ENCODE measurements at places on chromosomes 2 and 18. TPM values are rescaled to one million over a fixed set of nuclear protein-coding genes. Genes with fewer than 3 reads are reported as not detected.

- DNase-seq = no peak
Measured at GRCh38 chr2:29073933-29074332, 390 bp downstream of the PCARE start.

The GALNT14 gene
- total RNA-seq = 5.8 TPM

The TXNDC9 gene
- total RNA-seq = 25.6 TPM

GRCh38 chr2:197911667-197912066 lies 107.3 kb downstream of the PLCL1 start:
- DNase-seq = no peak

GRCh38 chr2:236369661-236370062 lies 105.5 kb upstream of the ASB18 start:
- DNase-seq = peak; percentile 88

DNA sequence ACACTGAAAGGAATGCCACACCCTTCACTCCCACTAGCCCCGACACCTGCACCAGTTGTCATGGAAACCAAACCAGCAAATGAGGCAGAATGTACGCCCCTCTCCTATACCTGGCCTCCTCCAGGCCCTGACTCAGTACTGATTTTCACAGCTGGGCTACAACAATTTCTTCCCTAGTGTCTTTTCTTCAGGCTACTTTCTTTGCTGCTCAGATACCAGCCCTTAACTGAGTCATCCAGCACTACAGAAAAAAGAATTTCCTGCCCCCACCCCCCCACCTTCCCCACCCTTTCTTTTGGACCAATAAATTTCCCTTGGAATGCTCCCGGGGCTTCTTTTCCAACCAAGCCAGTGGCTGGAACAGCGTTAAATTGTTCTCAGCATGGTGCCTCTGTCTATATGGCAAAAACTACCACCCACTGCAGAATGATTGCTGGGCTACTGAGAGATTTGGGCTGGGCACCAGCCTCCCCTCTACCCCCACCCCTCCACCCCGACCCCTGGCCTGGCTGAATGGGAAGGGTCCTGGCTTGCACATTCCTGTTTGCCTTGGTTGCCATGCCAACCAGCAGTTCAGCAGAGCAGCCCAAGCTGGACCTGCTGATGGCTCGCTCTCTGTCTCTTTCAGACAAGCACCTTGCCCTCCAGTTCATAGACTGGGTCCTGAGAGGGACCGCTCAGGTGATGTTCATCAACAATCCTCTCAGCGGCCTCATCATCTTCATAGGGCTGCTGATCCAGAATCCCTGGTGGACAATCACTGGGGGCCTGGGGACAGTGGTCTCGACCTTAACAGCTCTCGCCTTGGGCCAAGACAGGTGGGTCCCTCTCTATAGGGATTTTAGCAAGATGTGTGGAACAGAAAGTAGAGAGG lies 11.3 kb downstream of the SLC14A2 start:
- no peak for DNase-seq

DNA sequence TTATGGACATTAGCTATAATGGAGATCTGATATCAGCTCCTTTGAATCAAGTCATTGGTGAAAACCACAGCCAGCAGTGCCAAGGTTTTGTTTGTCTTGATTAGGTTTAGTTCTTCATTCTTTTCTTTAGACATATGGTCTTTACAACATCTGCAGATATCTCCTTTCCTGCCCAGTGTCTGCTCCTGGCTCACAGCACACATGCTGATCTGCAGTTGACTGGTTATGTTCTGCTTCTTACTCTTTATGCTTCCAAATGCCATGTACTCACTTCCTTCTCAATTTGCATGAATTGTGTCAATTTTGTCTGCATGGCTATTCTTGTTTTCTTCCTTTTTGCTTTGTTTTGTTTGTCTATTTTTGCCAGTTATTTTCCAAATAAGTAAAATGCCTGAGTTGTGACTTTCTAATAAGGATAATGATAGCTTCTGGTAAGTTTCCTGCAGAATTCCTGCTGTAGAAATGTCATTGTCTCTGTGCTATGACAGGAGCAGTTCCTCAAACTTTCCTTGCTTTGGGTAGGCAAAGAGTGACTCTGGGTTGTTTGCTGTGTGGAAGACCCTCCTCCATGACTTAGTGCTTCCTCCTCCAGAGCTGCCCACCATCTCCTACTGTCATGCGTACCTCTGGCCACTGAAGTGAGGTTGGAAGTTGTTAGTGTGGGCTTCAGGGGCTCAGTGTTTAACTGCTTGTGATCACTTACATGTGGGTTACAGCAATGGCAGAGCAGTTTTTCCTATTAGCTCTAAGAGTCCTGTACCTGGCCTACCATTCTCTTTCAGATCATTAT lies 8.2 kb downstream of the ARHGAP25 start:
- no peak for DNase-seq

GRCh38 chr2:152489364-152489763 lies 154.4 kb downstream of the FMNL2 start:
- DNase-seq = no peak

The ITGA4 gene
- total RNA-seq = 207 TPM

- no peak for DNase-seq
Measured at GRCh38 chr2:241279413-241279812, 36.1 kb downstream of the HDLBP start.

DNA sequence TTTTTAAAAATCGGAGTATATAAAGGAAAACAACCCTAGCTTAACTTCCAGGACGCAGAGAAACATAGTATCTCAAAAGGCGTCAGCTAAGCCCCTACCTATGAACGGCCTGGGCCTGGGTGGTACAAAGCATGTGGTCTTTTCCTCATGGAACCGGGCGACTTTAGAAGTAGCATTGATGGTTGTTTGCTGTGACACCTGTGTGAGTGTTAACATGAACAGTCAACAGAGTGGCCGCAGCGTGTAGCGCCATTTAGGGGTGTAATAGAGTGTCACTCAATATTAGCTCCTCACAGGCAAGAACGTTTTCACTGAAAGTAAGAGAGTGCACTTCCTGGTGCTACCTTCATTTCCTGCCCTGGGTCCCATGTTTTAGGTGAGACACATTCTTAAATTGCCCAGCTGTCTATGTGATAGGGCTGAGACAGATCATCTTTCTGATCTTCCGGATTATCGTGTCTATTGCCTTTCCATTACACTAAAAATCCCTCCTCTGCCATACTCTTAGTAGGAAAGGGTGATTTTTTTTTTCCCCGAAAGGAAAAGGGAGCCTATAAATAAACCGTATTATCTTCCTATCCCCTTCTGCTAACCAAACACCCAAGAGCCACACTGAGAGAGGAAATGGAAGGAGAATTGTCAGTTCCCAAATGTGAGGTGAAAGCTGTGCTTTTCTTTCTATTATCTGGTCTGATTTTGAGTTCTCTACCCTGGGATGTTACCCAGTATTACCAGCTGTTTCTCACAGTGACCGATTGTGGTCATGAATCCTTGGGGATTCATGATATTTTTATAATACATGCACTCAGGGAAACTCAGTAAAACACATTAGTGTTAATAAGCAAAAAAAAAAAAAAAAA lies 1.3 kb downstream of the GORASP2 start:
- peak; percentile 83 for DNase-seq

DNA sequence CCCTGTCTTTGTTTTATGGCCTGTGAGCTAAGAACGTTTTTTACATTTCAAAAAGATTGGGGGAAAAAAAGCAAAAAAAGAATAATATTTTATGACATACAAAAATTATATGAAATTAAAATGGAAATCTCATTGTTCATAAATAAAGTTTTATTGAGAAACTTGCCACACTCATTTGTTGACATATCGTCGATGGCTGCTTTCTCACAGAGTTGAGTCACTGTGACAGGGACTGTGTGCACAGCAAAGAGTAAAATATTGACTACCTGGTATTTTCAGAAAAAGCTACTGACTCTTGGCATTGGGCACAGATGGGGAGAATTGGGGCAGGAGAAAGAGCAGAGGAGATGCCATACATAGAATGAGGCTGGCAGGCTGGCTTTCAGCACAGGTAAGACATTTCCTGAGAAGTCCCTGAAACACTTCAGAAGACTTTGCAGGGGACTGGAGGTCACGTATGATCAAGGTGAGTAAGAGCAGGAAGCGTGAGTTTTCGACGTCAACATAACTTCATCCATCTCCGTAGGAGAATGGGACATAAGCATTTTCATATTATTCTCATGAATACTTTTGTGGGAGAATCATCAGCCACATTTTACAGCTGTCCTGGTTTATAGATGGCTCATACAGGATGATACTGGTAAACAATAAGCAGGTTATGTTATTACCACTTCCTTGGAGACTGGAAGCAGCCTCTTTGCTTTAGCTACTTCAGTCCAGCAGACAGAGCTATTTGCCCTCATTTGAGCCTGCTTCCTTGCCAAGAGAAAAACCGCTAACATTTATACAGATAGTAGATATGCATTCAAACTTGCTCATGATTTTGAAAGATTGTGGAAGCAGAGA lies 32.5 kb upstream of the PUM2 start:
- DNase-seq = no peak

- no peak for DNase-seq
Measured at GRCh38 chr2:122061206-122061605, 305.8 kb downstream of the TSN start.

GRCh38 chr2:1653956-1654695 lies 90.2 kb downstream of the PXDN start:
- DNase-seq = no peak

GRCh38 chr2:216603884-216604245 lies 29.4 kb upstream of the IGFBP2 start:
- no peak for DNase-seq

GRCh38 chr2:231905026-231905425 lies 21.2 kb downstream of the NPPC start:
- peak; percentile 56 for DNase-seq

GRCh38 chr2:85707304-85707703 lies 13.1 kb downstream of the GNLY start:
- DNase-seq = no peak

The SFT2D3 gene
- 12.1 TPM for total RNA-seq

DNA sequence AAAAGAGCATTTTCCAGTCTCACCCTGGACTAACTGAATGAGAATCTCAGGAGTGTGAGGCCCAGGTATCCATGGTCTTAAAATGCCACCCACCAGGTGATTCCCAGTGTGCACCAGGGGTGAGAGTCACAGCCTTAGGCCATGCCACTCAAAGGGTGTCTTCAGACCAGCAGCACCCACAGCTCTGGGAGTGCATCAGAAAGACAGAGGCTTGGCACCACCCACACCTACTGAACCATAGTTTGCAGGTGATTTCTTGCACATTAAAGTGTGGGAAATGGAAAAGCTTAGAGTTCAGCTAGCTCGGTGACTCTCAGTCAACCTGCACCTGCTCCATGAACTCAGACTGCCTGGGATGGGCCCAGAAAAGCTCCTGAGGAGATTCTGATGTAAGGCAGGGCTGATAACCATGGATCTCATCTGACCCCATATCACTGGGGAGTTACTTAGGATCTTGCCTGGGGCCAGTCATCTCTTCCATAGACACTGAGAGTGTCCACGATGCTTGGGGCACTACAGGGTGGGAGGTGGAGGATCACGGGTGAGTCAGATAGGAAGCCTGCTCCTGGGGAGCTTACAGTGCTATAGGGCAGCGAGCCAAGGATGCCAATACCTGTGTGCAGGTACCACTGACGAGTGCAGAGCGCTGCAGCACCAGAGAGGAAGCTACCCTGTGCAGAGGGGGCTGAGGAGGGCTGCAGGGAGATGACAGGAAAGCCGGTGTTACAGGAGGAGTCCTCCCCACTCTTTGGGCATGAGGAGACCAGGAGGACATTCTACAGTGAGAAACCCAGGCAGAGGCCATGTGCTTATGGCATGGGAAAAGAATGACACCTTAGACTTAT lies 4.6 kb downstream of the IL37 start:
- no peak for DNase-seq

DNA sequence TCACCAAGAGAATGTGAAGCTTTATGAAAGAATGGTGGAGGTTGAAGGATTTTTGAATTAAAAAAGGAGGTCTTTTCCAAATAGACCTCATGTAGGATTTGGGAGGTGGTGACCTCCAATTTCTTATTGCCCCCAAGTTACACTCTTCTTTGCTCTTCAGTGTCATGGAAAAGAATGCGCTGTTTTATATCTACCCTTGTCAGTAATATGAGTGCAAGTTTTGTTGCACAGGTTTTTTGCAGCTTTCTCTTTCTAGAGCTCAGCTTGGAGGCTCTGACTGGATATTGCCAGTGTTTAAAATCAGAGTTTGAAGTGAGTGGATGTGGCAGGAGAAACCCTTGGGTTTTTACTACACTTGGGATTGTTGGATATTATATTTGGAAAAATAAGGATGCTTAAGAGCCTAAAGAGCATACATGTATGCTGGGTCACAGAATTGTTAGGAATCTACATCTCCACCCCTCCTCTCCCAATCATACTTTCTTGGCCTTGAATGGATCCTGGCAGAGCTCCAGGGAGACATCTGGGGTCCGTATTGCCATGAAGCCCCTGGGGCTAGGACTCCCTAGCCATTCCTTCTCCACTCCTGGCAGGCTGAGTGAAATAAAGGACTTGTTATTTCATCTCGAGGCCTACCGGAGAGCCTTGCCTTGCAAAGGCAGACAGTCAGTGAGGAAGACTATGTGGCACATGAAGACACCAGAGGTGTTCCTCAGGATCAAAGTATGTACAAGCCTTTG lies 43.8 kb downstream of the APOB start:
- no peak for DNase-seq

The TNS1 gene
- total RNA-seq = 170 TPM

- no peak for DNase-seq
Measured at GRCh38 chr18:78414302-78414701, 565.3 kb upstream of the SALL3 start.

DNA sequence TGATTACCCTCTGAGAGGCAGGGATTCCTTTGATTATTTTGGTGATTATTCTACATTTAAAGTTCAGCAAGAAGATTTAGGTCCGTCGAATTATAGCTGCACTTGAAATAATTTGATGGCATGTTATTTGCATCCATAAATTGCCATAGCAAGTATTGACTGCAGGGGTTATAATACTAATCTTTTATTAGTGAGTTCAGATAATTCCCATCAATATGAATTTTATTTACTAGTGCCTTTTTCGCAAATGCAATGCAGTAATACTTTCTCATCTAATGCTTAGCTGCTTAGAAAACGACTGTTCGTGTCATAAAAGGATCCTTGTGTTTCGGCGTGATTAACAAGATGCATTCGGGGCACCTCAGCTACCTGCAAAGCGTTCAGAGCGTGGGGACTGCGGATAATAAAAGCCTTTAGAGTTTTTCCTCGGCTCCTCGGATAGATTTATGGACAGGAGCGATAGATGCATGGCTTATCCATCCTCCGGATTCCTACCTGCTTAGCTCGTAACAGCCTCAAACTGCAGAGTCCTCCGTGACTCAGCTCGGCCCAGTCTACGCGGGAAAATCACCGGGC lies 2.5 kb upstream of the GBX2 start:
- DNase-seq = no peak

DNA sequence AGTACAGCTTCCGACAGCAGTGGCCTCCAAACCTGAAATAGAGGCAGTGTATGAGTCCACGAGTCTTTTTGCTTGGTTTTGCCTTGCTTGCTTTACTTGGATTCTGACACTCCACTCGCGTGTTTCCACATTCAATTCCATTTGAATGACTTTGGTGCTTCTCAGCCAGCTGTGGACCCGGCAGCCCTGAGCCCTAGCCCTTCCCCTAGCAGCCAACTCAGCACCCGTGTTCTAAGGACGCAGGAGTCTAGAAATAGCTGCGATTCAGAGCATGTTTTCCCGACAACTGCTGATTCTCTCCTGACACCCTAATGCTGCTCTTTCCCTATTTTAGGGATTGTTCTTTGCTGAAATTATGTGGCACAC lies 20.6 kb downstream of the LRRFIP1 start:
- DNase-seq = no peak

GRCh38 chr18:6437937-6438818 lies 23.5 kb upstream of the L3MBTL4 start:
- no peak for DNase-seq

The CHRNG gene
- total RNA-seq = not detected

GRCh38 chr2:203835892-203836800 lies 31.4 kb upstream of the CTLA4 start:
- no peak for DNase-seq

The DCC gene
- total RNA-seq = 0.57 TPM

- DNase-seq = no peak
Measured at GRCh38 chr2:119523383-119523951, 816 bp downstream of the SCTR start.

Measured in spleen (tissue), 13 donors.